ENCODE measurements at places on chromosomes 5 and 9. TPM values are rescaled to one million over a fixed set of nuclear protein-coding genes. Genes with fewer than 3 reads are reported as not detected.

GRCh38 chr5:134003064-134003816 is 1.5 kb downstream of the VDAC1 start:
- no peak for DNase-seq

- no peak for DNase-seq
Observed at GRCh38 chr9:92611621-92612285, 58.2 kb downstream of the IPPK start.

DNA sequence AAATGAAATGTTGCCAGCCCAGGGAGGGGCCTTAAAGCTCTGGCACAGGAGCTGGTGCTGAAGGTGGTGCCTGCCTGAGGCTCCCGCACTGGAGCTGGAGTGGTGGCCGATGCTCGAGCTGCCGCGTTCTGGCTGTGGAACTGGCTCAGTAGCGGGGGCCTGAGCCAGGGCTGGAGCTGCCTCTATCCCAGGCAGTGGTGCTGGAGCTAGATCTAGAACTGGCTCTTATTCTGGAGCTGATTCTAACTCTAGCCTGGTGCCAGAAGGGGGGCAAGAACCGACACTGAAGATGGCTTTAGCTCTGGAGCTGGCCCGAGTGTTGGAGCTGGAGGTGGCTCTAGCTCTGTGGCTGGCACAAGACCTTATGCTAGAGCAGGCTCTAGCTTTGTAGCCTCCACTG is 19.2 kb downstream of the OBP2B start:
- DNase-seq = no peak

- no peak for DNase-seq
Observed at GRCh38 chr5:5150667-5151066, 10.5 kb downstream of the ADAMTS16 start.

GRCh38 chr5:101977729-101978345 is 318.2 kb downstream of the SLCO4C1 start:
- peak; percentile 20 for DNase-seq

DNA sequence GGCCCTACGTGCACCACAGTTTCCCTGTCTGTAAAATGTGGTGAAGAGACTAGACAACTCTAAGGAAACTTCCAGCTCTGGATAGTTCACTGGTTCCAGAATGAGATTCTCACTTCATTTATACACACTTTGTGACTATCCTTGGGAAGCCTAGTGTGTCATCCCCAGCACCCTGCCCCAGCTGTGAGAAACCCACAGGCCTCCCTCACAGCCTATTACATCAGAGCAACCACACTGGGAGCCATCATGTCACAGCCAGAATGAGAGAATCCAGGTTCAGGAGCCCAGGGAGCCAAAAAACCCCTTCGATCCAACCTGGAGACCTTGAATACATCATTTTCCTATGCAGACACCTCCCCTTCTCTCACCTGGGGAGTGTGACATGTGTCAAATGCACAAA is 21.0 kb upstream of the HAND1 start:
- DNase-seq = no peak

DNA sequence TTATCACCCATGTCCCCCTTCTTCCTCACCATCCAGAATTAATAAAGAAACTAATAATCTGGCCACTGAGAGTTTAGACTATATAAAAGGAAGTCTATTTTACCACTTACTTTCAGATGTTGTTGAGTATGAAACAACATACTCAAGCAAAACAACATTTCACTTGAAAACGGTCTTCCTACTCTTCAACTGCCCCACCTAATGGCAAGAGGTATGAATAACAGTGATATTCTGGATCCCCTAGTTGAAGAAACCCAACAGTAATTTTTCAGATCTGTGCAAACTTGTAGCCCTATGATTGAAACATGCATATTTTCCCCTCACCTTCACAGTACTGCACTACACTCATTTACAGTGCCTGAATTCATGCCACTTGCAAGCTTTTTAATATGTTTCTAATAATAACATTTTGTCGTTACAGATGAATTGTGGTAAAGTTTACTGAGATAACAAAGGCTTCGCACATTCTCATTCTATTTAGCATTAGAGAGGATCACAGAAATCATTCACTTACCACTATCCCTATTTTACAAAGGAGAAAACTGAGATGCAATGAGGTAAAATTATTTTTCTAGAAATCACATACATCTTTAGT is 267.9 kb upstream of the PDE4D start:
- no peak for DNase-seq

Gene SPARC
- 3,575 TPM for total RNA-seq

Gene FABP6
- not detected for total RNA-seq

Gene PARP8
- 4.5 TPM for total RNA-seq

Gene AQP7
- not detected for total RNA-seq
